ENCODE measurements at places on chromosomes 4 and X.

GRCh38 chr4:140260227-140260626 is 106.2 kb upstream of the MAML3 start:
- no peak for DNase-seq

- DNase-seq, result no peak
Measured at GRCh38 chr4:186946682-186947294, 223.1 kb upstream of the FAT1 start.

DNA sequence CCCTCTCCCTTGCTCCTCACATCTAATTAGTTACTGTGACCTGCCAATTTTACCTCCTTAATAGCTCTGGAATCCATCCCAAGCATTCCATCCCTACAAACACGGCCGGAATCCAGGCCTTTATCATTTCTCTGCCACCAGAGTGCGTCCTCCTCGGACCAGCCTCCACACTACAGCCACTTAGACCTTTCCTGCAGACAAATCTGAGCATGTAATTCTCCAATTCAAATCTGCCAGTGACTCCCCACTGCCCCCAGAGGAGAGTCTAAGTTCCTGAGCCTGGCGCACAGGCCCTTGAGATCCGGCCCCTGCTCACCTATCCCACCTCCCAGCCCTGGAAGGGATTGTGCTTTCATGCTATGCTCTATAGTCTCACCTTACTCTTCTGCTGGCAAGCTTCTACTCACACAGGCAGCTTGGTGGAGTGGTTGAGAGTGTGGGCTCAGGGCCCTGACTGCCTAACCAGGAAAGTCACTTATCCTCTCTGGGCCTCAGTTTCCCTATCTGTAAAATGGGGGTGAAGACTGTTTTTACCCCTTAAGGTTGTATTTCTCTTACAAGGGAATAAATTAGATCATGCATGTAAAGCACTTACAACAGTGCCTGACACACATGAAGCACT is 31.2 kb downstream of the PJA1 start:
- DNase-seq, result no peak

GRCh38 chr4:25180524-25181131 is 20.4 kb upstream of the SEPSECS start:
- DNase-seq, result no peak

DNA sequence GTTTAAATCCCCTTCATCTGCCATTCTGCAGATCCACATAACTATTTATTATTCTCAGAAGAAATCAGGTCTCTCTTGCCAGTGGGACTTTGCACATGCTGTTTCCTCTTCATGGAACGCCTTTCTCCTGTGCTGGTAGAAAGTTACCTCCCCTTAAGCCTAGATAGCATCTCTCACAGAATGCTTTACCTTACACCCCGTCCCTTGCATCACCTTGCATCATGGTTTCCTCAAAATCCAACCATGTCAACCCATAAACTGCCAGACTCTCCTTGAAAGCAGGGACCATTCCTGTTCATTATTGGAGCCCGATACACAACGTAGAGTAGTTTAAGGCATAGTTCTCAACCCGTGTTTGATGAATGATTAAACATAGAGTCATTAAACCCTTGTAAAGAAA is 396.2 kb upstream of the F9 start:
- DNase-seq, result no peak

- no peak for DNase-seq
Measured at GRCh38 chrX:46882266-46882665, 30.0 kb upstream of the JADE3 start.

DNA sequence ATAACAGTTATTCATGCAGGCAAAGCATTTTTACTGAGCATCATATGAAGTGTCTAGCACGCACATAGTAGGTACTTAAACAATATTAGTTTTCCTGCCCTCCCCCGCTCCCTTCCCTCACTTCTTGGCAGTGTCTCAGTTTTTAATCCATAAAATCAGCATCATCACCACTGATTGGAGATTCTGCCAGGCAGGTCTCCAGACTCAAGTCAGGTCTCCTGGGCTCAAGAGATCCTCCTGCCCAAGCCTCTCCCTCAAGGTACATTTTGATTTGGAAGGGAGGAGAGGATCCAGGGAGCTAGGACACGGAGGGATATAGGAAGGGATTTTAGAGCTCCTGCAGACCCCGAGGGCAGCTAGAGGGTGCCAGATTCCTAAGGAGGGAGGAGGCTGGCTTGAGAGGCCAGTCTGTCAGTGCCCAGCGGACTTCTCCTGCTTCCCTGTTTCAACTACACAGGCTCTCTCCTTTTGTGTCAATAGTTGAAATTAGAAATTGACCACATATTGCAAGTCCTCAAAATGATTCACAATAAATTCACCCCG is 4.4 kb upstream of the FAT1 start:
- DNase-seq, result no peak

GRCh38 chr4:13633671-13634070 is 6.1 kb upstream of the BOD1L1 start:
- DNase-seq, result no peak

DNA sequence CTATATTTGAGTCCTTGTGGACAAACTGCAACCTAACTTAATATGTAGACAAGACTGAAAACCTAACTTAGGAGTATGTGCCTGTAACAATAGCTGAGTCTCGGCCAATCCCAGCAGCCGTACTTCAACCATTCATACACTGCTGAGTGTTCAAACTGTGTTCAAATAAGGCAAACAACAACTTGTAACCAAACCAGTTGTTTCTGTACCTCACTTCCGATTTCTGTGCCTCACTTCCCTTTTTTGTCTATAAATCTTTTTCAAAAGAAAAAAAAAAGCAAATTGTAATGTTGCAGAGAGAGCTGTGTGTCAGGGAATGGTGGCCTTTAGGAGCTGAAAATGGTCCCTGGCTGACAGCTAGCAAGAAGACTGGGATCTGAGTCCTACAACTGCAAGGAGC is 46.0 kb downstream of the GEMIN8 start:
- no peak for DNase-seq

DNA sequence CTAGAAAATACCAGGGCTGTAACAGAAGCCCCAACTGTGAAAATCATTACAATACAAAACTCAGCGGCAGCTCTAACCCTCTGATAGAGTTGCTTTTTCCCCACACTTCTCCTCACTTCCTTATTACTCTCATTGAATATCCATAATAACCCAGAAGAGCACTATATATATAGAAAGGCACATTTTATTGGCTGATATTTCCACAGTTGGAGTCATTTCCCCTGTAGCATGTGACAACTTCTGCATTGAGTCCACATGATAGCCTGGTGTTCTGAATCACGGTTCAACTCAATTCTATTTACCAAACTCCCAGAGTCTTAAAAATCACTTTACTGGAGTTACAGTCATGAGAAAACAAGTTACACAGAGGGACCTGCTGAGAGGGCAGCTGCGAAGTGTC is 46.6 kb upstream of the NWD2 start:
- no peak for DNase-seq

GRCh38 chr4:24850674-24851073 is 55.3 kb downstream of the SOD3 start:
- no peak for DNase-seq

- no peak for DNase-seq
Measured at GRCh38 chr4:152104901-152105357, 344.1 kb upstream of the GATB start.

GRCh38 chr4:111798840-111799239 is 346.4 kb upstream of the FAM241A start:
- DNase-seq, result no peak

- no peak for DNase-seq
Measured at GRCh38 chrX:38937400-38937799, 136.1 kb downstream of the MID1IP1 start.

- DNase-seq, result no peak
Measured at GRCh38 chr4:22850630-22851029, 157.9 kb downstream of the GBA3 start.

- no peak for DNase-seq
Measured at GRCh38 chr4:169147191-169147590, 123.6 kb downstream of the SH3RF1 start.

GRCh38 chrX:29824176-29824906 is 391.0 kb upstream of the MAGEB2 start:
- DNase-seq, result no peak

GRCh38 chr4:83153417-83153816 is 38.9 kb upstream of the PLAC8 start:
- DNase-seq, result no peak

DNA sequence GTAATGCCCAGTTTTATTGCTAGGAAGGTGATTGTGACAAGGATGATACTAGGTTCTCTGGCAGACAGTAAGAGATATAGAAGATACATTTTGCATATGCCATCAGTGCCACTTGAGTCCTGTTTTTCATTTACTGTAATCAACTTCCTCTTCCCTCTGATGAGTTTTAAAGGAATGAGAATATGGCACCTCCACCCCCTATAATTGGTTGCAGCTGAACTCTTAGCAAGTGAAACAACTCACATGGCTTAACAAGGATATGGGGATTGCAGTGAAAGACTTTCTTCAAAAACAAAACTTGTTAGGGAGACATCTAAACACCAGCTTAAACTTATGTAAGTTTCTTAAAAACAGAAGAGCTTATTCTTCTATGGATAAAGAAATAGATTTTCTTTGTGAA is 90.0 kb downstream of the AREG start:
- DNase-seq, result no peak

- no peak for DNase-seq
Measured at GRCh38 chr4:142861351-142861750, 15.2 kb upstream of the INPP4B start.

GRCh38 chr4:41619161-41619560 is 81.2 kb downstream of the LIMCH1 start:
- no peak for DNase-seq

DNA sequence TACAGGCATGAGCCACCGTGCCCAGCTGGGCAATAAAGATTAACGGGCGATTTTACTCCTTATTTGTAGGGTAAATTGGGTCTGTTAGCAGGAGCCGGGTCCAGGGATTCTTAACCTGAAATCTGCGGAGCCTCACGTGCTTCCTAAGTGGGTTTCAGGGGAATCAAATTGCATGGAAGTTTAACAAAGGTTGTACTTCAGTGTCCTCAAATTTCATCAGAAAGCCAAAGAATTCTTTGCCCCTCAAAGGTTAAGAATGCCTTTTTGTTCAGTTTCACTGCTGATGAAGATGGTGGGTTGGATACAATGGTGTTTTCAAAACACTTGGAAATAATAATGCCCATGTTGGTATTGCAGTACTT is 67.9 kb downstream of the AFF1 start:
- DNase-seq, result no peak

DNA sequence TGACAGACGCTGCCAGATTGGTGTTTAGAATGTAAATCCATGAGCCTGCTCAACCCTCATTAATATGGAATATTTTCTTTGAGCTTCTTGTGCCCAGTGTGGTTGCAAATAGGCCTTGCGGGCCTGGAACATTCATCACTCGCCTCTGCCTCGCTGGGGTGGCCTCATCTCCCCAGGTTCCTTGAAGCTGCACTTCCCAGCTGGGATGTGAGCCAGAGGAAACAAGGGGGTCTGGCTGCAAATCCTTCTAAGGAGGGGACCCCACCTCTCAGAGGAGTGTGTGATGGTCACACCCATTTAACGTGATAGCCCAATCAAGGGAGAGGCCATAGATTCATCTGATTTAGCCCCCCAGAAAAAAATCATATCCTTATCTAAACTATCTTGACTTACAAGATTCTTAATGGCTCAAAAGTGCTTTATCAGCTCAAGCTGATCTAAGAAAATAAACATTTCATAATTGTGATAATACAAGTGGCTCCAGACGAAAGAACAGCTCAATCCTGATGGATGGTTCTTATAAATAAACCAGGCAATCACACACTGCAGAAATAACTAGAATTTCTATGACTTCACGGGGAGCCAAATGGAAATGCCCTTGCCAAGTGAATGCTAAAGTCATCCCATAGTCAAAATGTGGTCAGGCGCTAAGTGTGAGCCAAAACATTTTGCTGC is 189.9 kb downstream of the PTTG2 start:
- no peak for DNase-seq

DNA sequence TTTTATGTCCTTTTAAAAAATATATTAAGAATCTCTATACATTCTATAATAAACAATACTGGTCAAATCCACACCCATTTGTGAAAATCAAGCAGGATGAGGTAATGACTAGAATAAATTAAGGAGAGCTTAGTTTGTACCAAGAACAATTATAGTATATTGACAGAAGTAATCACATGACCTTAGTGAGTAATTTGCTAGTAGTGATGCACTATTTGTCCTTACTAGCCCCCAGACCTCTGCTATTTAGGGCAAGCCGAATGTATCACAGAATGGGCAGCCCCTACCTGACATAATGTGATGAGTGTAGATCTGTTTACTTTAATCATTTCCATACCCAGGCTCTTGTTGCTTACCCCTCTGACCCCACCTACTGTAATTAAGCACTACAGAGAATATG is 15.8 kb downstream of the ATP1B4 start:
- DNase-seq, result no peak

DNA sequence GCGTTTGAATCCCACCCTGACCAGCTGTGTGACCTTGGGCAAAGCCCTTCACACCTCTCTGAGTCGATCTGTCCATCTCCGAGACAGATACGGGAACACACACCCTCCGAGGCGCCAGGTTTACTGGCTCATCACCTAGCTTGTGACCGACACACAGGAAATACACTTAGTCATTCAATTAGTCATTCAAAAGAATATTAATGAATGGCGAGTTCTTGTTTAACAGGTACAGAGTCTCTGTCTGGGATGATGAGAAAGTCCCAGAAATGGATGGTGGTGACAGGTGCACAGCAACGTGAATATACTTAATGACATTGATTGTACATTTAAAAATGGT is 80.6 kb downstream of the PPP2R2C start:
- DNase-seq, result no peak

DNA sequence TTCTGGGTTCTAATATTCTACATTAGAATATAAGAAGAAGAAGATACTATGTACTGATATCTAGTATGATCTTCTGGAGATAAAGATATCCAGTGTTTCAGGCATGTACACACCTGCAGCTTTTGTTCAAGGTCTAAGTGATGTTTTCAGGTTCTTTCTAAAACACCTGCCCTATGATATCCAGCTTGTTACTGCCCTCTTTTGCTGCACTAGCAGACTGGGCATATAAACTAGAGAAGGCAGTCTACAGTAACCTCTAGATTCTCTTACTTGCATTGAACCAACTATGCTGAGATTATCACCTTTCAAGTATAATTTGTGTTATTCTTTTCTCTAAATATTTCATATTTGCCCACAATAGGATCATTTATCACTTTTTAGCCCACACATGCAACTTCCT is 1.9 kb upstream of the FRYL start:
- DNase-seq, result no peak

- no peak for DNase-seq
Measured at GRCh38 chrX:111098874-111099273, 2.9 kb downstream of the PAK3 start.
